ENCODE measurements at places on chromosomes 1 and 21. TPM values are rescaled to one million over a fixed set of nuclear protein-coding genes. Genes with fewer than 3 reads are reported as not detected.

- no peak overlapping the region for H3K4me3 ChIP-seq
- H3K4me1 ChIP-seq: no peaks in the 10 kb centered on the region
- no peaks in the 10 kb centered on the region for H3K36me3 ChIP-seq
- no peaks in the 10 kb centered on the region for H3K27me3 ChIP-seq
- no peak for DNase-seq
Measured at GRCh38 chr1:157641177-157641576, 43.3 kb upstream of the FCRL4 start.

- H3K4me3 ChIP-seq: no peak overlapping the region
- H3K27ac ChIP-seq: no peak overlapping the region
- no peak for DNase-seq
- H3K27me3 ChIP-seq: no peaks in the 10 kb centered on the region
Measured at GRCh38 chr1:97929874-97930851, 9.3 kb upstream of the DPYD start.

The HSD3B1 gene
- not detected for total RNA-seq

The BRDT gene
- total RNA-seq: not detected

The MROH7 gene
- 5.4 TPM for total RNA-seq

Measured in kidney (tissue), 22 donors.